ENCODE measurements at places on chromosomes 2 and 18.

GRCh38 chr18:12377556-12378197, 650 bp upstream of the AFG3L2 start:
- no peak for DNase-seq

- DNase-seq, result no peak
Measured at GRCh38 chr2:3168230-3168891, 209.3 kb downstream of the EIPR1 start.

- DNase-seq, result no peak
Measured at GRCh38 chr2:16635791-16636699, 29.6 kb downstream of the CYRIA start.

DNA sequence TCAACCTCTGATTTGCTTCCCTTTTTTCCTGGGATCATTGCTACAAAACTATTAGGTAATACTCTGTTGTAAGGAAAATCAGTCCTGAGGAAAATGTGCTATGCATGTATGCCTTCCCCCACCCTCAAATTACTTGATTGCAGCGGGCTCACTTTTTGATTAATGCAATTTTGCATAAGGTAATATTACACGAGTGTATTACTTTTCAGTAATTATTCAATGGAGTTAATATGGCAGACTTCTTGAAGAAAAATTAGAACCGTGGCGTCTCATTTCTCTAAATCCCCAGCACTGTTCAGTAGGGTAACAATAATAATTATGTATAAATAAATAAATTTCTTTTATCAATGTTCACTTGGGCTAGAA, 527.6 kb upstream of the FANCL start:
- DNase-seq, result no peak

DNA sequence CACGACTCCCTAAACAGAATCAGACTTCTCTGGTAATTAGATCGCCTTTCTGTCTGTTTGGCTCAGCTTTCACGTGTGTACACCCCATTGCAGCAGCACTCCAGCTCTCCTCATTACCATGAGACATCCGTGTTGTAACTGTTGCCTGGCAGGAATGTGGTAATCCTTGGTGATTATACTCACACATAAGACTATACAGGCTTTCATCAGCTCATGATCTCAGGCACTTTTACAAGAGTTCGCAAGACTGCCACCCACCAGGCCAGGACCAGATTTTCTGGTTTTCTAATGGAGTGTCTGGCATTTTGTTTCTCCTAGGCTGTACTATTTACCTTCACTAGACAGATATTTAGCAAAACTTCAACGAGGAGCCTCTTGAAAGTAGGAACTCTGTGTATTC, 50.2 kb downstream of the ACVR1 start:
- DNase-seq, result no peak

DNA sequence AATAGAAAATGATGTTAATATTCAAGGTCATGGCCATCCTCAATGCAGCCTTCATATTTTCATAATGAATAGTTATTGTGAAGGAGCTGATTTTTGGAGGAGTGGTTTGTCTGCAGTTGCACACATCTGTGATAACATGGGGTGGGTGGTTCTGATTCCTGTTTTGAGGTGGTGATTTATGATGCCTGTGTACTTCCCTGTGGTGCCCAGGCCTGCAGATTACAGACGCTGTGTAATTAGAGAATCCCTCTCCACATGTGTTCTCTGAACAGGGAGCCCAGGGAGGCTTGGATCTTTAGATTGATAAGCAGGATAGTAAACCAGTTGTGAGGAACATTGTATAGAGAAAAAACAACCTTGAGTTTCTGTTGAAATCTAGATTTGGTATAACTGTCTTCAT, 117.5 kb downstream of the AGAP1 start:
- DNase-seq, result no peak

DNA sequence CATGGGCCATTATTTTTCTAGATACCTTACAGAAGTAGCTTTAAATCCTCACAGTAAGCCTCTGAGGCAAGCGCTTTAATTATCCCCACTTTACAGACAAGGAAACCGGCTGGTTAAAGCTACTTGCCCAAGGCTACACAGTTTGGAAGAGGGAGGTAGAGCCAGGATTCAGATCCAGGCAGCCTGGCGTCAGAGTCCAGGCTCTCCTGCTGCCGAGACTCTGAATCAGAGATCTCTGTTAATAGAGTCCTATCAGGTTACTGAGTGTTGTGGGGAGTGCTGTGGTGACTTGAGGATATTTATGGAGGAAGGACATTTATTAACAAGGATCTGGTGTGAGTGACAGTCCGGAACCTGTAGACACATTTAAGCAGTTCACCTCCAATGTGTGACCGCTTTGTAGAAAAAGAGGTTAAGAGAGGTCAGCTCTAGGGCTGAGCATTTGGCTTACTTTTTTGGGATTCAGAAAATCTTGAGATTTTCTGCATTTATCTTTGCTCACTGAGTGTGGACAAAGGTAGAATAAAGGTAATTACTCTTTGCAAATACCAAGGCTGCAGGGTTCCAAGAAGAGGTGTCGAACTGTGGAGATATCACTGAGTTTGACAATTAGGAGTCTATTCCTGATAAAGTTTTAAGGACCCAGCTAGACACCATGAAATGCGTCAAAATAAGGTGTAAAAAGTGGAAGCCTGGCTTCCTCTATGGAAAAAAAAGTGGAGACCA, 1.6 kb upstream of the CEP192 start:
- no peak for DNase-seq

- DNase-seq, result no peak
Measured at GRCh38 chr2:85154048-85154753, 21.0 kb downstream of the TCF7L1 start.

DNA sequence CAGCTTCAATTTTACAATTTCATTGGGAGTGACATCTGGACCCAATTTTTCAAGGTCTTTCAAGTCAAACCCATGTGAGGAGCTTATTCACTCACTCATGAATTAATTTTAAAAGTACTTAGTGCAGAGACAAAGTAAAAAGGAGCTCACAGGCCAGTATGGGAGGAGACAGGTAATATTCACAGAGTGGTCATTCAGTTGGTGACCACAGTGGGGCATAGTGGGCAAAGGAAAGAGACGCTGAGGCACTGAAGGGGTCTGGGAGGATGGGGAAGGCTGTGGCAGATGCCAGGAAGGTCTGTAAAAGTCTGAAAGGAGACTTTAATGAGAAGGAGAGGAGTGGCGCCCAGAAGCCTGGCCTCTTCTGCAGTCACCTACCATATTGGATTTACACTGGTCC, 76.0 kb downstream of the CD8B2 start:
- no peak for DNase-seq

- no peak for DNase-seq
Measured at GRCh38 chr2:127857265-127857808, 618 bp downstream of the POLR2D start.

DNA sequence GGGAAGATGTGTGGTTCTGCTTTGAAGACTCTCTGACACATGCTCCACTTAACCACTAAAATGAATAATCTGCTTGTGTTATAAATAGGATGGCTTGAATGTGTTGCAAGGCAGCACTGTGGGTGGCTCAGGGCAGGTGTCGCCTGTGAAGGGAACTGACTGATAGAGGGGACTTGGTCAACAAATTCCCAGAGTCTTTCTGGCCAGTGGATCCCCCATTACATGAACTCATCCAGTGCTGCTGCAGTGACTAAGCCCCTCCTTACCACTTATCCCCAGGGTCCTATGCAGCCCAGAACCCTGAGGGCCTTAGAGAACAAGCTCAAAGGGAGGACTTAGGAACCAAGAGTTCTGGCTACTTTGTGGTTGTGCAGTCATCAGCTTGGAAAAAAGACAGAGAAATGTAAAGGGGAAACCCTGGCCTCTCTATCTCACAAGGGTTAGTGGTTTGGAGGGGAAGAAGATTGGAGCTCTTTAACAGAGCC, 226.2 kb upstream of the TNP1 start:
- DNase-seq, result no peak

DNA sequence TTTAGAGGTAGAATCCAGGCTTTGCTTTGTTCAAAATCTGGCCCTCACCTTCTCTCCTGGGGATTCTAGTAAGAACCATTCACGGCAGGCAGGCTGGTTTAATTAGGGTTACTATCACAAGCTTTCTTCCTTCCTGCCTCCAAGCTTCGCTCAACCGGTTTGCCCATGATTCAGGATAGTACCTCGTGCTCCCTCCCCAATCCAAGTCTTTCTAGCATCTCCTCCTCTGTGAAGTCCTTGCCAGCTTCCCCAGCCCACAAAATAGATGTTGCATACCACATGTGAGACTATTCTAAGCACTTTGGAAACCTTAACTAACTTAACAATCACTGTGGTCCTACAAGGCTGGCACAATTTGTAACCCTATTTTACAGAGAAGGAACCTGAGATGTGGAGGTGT, 135.1 kb downstream of the SOCS6 start:
- DNase-seq, result no peak

DNA sequence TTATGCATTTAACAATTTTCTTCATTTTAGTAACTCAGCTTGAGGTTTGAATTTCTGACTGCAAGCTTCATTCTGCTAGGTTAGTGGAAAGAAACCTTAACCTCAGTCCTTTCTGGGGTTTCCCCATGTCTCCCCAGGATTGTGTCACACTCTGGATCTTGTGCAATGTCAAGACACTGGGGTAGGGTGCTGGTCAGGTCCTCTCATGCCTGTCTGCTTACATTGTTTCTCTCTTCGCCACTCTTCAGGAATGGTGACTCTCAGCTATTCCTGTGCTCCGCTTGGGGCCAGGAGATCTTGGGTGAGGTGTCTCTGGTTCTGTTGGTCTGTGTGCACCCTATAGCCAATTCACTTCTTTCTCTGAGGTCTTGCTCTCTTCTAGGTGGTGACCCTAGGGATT, 23.9 kb downstream of the CTLA4 start:
- DNase-seq, result no peak

DNA sequence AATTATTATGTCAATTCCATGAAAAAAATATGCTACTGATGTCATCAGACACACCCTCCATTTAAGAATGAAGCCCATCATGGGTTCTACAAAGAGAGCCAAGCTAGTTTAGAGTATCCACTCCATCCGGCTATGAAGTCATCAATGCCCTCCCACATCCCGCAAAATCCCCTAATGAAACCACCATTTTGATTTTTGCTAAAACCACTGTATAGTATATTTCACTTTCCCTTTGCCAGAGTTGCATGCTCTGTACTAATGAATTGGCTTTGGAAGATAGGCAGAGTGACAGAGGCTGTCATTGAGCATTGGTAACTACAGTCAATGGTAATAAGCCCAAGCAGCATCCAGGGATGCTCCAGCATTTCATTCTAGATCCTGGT, 118.6 kb downstream of the ANKRD44 start:
- DNase-seq, result no peak

GRCh38 chr2:11998218-11998617, 251.8 kb downstream of the LPIN1 start:
- no peak for DNase-seq

DNA sequence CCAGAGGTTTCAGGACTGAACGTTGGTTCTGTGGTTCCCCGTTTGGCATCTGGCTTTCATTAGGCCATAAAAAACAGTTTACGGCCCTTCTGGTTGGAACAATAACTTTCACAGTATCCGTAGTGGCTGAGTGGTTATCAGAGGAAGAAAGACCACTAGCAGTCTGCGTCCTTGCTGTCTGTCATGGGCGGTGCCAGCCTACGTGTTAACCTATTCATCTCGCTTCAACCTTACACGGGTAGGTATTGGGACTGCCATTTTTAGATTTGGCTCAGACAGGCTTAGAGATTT, 42.6 kb upstream of the ROCK2 start:
- no peak for DNase-seq

DNA sequence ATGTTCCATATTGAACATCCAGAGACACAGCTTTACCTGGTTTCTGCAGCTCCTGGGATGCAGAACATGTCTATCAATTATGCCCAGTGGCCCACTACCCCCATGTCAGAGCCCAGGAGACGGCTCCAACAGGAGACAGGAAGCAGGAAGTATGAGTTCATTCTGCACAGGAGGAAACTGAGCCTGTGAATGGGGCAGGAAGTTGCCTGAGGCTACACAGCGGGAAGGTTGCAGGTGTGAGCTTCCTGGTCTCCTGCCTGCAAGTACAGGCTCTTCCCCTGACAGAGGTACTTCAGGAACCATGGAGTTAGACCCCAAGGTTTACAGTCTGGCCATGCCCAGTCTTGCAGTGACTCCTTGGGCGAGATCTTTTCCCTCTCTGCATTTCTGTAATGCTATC, 2.8 kb upstream of the BOK start:
- DNase-seq, result no peak

DNA sequence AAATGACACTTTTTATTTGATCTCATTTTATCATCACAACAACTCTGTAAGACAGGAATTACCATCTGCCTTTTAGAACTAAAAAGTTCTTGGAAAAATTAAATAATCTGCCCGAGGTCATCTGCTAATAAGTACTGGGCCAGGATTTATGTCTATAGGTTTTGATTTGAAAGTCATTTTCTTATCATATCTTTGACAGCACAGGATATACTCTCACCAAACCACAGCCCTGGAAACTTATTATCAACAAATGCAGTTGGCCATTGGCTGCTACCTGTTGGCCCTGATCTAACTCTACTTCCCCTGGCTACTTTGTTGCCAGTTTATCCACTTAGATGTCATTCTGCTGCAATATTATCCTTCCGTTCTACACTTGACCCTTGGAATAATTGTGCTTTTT, 354.6 kb downstream of the RAD51AP2 start:
- no peak for DNase-seq

DNA sequence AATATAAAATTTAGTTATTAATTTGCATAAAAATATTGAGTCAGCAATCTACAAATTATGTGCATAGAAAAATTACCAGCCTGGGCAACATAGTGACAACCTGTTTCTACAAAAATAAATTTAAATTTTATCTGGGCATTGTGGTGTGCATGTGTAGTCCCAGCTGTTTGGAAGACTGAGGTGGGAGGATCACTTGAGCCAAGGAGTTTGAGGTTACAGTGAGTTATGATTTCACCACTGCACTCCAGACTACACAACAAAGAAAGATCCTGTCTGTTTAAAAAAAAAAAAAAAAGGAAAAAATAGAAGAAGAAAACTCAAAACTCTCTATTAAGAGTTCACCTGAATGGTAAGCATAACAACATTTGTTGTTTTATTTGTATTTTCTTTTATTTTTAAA, 1048.4 kb upstream of the CDH2 start:
- no peak for DNase-seq

Measured in stimulated activated CD4-positive, alpha-beta T cell treated with anti-CD3 and anti-CD28 coated beads, Interleukin-12 subunit alpha, Interleukin-12 subunit beta, amount 100 ng/mL, for 24 hours (primary cell).